ENCODE measurements at places on chromosomes 1 and 21.

GRCh38 chr1:70383483-70383882 lies 27.6 kb upstream of the CTH start:
- no peak for DNase-seq

DNA sequence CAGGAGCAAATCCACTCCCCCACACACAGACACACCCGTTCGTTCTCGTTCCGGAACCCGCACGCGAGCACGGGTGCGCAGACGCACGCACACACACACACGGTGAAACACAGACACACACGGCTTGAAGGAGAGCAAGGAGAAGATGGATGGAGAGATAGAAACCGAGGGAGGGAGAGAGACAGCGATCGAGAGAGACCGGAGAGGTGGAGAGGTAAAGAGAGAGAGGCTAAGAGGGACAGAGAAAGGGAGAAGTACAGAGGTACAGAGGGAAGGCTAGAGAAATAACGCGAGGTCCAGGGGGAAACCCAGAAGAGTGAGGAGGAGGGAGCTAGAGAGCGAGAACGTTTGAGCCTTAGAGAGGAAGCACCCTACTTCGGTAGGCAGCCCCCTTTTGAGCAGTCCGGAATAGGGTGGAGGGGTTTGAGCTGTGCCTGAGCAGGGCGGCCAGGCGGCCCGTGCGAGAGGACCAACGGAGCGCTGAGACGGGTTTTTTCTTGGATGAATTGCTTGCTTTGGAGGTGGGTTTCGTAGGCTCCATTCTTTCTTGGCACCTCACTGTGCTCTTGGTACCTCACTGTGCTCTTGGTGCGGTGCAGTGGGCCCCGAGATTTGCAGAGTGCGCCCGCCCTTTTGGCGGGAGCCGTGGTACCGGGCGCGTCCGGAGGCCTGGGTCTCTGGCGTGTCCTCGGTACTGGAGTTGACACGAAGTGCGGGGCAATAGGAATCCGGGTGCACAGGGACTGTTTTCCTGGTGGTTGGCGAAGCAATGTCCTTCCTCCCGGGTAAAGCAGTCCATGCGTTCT lies 88.4 kb upstream of the RHOU start:
- DNase-seq, result peak; percentile 42

- no peak for DNase-seq
These were observed 174.9 kb downstream of the COP1 start for GRCh38 chr1:176032040-176032645.

- no peak for DNase-seq
These were observed 96.5 kb upstream of the CAMK1G start for GRCh38 chr1:209486861-209487593.

DNA sequence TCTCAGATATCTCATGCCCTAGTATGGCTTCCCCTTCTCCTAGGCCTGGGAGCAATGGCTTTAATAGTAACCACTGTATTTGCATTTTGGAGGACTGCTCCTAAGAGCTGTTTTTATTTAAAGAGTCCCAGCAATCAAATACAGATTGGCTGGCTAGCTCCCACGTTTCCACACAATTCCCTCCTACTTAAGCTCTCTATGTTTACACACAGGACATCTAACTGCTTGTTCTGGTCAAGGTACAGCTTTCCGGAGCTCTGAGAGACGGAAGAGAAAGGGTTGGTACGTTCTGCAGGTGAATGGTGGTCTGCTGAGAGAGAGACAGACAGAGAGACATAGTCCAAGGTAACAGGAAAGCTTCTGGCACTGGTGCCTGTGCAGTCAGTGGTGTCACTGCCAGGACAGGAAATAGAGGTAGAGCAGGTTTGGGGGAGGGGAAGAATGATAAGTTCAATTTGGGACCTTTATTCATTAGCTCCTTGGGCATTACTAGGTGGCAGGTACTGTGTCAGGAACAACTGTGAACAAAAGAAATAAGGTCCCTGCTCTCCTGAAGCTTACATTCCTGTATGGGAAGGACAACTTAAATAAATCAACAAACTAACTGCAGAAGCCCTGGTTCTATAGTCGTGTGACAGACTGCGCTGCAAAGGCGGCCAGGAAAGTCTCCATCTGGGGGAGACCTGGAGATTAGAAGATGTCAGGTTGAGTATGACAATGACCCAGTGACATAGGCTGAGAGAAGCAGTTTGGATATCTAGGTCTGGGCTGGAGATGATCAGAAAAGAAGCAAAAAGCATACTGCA lies 1.2 kb upstream of the SLC25A33 start:
- DNase-seq, result no peak

- no peak for DNase-seq
These were observed 11.6 kb upstream of the CD247 start for GRCh38 chr1:167529829-167530474.

DNA sequence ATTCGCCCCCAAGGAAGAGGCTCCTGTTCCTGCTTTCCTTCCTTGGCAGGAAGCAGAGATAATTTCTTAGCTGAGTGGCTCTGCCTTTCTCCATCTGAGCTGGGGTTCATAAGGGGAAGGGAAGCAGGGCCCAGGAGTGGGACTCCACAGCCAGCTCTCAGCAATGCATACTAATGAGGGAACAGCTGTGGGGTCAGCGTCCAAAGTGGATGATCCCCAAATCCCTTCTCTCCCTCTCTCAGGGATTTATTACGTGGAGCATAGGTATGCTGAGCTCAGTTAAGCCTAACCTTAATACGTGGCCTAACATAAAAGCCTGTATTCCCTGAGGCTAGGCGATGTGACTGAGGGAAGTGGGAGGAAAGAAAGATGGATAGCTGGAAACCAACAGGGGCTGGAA lies 87.3 kb upstream of the CTTNBP2NL start:
- DNase-seq, result no peak

GRCh38 chr1:230069796-230070195 lies 2.8 kb downstream of the GALNT2 start:
- no peak for DNase-seq

- no peak for DNase-seq
These were observed 69.0 kb downstream of the DHRS3 start for GRCh38 chr1:12548973-12549459.

GRCh38 chr1:12179111-12179519 lies 12.3 kb downstream of the TNFRSF1B start:
- DNase-seq, result peak; percentile 80

GRCh38 chr21:42321845-42322244 lies 6.6 kb upstream of the TFF3 start:
- no peak for DNase-seq

DNA sequence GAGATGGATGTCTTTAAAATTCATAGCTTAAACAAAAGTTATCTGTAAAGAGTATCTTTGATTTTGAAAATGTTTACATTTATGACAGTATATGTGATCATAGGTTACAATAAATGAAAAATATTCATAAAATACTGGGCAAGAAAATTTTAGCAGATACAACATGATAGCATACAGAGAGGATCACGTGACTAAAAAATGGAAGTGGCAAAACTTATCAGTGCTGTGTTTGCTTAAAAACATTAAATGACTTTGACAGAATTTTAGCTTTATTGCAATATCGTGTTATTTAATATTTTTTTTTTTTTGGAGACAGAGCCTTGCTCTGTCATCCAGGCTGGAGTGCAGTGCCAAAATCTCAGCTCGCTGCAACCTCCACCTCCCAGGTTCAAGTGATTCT lies 2294.1 kb downstream of the NCAM2 start:
- DNase-seq, result no peak

DNA sequence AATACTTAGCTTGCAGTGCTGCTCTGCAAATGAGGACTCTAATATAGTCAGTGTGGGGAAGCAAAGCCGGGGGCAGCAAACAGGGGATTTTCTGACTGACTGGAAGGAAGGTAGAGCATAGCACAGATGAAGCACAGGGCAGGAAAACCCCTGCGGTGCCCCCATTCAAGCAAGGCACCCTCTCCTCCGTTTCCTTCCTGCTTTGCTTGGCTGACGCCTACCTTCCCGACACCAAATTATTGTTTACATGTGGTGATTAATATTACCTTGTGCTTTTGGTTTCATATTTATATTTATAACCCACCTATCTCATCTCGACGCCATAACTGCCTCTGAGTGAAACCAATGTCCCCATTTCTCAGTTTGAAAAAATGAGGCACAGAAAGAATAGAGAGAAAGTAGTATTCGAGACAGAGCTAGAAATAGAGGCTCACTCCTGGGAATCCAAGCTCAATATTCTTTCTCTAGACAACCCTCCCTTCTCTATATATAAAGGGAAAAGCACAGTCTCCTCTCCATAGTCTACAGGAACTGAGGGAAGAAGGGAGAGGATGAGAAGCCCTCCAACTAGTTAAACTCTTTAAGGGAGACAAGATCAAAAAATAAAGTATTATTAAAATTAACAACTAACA lies 41.3 kb downstream of the PIK3C2B start:
- DNase-seq, result peak; percentile 57

DNA sequence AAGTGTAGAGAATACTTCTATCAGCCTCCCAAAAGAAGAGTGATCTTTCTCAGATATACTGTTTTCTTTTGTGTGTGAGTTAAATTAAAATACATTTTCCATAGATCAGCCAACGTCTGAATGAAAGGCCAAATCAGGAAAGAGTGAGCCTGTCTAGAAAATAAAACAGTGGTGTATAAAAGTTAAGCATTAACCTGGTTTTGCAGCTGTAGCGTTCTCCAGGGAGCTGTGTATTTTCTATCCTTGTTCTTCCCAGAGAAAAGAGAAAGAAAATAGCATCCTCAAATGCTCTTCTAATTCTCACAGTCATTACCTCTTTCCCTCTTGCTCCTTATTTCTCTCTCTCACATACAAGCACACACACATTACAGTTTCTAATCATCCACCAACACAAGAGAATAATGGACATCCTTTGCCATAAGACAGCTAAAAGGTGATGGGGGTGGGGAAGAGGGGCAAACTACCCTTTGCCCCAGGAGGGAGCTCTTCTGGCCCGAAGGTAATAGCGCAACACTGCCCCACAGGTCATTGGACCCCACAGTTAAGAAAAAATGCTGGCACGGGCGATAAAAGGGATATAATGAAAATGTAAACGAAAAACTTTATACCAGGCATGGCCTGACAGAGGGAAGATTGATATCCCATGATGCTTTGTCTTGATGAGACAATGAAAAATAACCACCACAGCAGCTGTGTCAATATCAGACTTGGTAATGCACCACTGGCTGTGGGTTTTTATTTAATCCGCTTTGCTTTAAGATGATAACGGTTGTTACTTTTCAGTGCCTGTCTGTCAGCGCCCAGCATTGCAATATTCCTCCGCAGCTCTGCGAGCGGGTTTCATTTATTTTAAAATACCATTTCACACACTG lies 150.3 kb downstream of the NUF2 start:
- no peak for DNase-seq

DNA sequence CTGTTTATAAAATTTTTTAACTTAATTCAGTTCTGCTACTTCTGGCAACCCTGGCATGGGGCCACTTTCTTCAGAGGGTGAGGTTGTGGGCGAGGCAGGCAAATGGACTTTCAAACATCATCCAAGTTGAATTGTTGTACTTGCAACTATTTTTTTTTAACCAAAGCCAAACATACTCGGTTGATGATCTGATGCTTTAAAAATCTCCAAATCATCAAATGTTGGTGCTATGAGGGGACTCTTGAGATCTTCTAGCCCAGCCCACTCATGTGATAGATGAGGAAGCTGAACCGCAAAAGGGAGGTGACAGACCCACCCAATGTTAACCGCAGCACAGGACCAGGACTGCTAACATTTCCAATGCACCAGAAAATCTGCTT lies 6.7 kb downstream of the SLC1A7 start:
- DNase-seq, result no peak

DNA sequence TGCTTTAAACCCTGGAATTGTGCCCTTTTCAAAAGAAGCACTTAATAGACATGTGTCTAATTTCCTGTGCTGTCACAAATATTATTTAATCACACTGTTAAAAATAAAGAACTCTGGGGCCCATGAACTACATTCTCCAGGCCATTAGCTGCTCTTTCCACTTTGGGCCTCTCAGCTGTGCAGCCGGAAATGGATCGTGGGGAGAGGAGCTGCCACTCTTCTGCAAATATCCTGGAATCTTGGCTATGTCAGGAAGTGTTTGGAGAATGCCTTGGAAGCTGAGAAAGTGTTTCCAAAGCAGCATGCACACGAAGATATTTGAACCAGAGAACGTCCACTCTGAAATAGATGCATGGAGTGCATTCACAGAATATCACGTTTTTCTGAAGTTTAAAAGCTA lies 27.5 kb upstream of the VPS26C start:
- DNase-seq, result no peak

GRCh38 chr1:20551945-20552727 lies at the start of gene FAM43B:
Gene FAM43B, plus strand, starts transcription at chr1:20552573. Its CDS starts 401 bp downstream, at chr1:20552974.
- no peak for DNase-seq

DNA sequence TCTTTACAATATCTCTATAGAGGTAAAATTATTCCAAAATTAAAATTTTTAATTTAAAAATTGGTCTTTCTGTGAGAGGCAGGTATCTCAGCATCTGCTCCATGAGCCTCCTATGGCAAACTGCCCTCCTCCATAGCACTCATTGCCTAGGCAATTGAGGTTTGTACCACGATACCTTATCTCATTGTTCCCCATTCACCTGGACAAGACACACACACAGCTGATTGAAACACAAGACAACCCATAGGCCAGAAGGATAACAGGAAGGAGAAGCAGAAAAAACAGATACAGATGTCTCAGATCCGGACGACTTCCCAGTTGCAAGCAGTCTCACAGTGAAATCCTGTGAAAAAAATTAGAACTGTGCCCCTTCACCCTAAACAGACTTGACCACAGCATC lies 24.3 kb downstream of the RHBDL2 start:
- no peak for DNase-seq

- DNase-seq, result no peak
These were observed 28.2 kb downstream of the GPBP1L1 start for GRCh38 chr1:45658171-45658570.

DNA sequence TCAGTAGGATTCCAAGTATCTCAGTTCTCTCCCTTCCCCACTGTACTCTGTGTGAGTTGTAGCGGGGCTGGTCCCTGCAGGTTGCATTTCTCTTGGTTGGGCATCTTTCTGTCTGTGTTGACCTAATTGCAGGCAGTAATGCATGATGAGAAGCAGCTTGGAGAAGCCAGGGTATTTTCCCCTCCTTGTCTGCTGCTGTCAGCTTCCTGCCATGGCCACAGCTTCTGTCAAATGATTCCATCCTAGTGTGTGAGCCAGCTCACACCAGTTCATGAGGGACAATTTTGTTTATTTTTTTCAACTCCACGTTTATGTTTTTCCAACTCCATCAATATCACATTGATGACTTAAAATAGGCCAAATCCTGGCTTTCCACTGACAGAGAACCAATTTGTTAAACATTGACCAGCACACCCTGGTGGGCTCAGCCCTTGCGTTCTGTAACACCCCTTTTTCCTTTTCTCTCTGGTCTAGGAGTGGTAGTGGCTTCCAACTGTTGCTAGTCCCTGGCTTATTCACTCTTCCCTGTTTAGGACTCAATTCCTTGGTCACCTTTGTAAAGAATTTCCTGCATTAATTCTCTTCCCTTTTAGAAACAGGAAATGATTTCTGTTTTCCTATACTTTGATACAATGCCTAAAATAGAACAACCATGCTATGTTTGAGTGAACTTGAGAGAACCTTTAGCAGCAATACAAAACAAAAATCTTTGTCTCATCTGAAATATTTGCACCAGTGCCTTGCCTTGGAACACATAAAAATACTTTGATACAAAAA lies 44.9 kb upstream of the APOBEC4 start:
- no peak for DNase-seq

DNA sequence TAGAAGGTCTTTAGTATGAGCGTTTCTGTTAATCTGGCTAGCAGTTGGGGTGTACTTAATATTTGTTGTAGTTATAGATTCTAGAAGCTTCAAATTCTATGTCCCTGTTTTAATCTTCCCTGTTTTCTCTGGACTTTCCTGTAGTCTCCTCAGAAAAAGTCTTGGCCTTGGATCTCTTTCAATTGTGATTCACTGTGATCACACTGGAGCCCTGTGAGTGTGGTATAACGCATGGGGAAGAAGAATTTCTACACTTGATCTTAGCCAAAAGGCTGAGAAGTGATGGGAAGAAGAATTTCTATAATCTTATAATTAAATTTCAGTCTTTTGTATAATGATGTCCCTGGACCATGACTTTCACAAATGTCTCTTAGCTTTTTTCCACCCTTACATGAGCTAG lies 36.7 kb upstream of the COP1 start:
- no peak for DNase-seq
